ENCODE measurements at places on chromosomes 11 and 22.
A peak's percentile ranks its signal among the peaks of the same experiment; 100 is the strongest.

DNA sequence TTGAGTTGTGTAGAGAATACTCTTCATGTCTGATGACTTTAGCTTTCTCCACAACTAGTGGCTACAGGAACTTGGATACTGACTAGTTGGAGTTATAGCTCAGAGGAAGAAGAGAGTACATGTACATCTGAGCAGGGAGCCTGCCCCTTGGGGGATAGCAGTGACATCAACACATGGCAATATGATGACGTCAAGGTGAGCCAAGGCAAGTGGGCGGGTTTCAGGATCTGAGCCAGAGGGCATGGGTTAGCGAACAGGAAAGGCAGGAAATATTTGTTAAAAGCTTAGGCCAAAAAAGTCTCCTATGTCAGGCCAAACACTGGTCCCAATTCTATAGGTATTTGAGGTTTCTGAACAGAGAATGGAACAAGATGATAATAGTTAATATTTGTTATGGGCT, 42.0 kb upstream of the HORMAD2 start:
- no peak for DNase-seq

DNA sequence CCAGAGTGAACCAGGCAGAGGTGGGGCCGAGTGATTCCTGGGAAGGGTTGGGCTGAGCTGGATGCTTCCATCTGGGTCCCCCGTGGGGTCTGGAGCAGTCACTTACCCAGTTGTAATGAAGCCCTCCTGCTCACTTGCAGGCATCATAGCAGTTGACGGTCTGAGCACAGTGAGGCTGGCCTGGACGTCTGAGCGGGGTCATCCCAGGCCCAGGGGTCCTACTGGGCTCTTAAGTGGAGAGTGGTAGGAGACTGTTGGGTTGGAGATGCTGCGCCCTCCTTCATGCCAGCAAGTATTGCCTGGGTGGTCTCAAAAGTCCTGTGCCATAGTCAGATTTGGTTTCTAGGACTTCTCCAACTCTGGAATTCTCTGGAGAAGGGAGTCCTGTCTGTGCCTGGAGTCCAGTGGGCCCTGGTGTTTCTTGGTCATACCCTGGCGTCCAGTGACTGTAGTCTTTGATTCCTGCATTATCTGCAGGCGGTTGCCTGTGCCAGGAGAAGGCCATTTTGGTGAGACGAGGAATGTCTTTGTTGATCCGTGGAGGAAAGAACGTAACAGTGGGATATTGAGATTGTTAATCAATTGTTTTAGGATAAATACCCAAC, 82.3 kb downstream of the TBC1D22A start:
- no peak for DNase-seq

DNA sequence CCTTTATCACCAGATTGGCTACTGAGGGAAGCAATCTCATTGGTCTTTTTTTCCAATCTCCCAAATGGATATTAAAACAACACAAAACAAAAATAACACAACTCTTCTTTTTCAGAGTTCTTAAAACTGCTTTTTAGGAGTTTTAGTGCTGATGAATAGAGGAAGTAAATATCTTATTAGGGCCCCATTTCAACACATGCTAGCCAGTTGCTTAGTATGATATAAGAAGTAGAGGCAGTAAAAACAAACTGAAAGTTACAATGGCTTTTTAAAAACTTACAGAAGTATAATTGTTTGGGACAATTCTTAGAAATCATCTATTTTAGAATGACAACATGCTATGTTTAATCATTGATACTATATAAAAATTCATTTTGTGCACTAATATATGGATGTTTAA, 3.4 kb downstream of the C11orf71 start:
- DNase-seq: no peak

- no peak for DNase-seq
Measured at GRCh38 chr11:12975195-12975594, 33.9 kb upstream of the RASSF10 start.

- no peak for DNase-seq
Measured at GRCh38 chr11:64810891-64811272, 531 bp upstream of the MEN1 start.

DNA sequence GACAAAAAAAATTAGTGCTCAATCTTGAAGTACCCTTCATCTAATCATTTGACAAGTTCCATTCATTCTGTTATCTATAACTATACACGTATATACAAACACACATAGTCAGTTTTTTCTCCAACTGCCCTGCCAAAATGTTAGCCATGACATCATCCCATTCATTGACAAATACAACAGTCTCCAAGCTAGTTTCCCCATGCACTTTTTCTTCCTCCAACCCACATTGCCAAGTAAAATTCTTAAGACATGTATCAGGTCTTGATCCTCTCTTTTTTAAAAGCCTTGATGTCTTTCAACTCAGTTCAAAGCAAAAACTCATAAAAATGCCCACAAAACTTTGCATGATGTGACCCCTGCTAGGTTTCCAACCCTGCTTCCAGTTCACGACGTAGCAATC, 58.1 kb downstream of the DDI1 start:
- no peak for DNase-seq

GRCh38 chr11:133234883-133235282, 297.4 kb downstream of the OPCML start:
- no peak for DNase-seq

- DNase-seq: peak; percentile 26
Measured at GRCh38 chr22:30754971-30755758, 60.5 kb downstream of the OSBP2 start.

DNA sequence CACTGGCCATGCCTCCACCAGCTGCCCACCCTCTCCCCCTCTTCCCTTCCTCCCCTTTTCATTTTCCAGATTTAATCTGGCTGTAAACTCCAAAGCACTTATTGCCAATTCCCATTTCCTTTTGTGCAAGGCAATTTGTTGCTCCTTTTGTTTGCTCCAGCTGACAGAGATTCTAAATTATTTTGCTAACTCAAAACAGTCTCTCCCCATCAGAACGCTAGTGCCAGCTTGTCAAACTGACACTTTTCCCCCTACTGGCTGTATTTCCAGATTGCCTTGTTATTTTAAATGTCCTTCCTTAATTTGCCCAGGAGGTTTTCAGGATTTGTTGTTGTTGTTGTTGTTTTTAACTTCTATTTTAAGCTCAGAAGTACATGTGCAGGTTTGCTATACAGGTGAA, 57.0 kb upstream of the PAK1 start:
- no peak for DNase-seq

- no peak for DNase-seq
Measured at GRCh38 chr11:26204101-26204500, 127.8 kb upstream of the ANO3 start.
